ENCODE measurements at places on chromosomes 2 and 18.

DNA sequence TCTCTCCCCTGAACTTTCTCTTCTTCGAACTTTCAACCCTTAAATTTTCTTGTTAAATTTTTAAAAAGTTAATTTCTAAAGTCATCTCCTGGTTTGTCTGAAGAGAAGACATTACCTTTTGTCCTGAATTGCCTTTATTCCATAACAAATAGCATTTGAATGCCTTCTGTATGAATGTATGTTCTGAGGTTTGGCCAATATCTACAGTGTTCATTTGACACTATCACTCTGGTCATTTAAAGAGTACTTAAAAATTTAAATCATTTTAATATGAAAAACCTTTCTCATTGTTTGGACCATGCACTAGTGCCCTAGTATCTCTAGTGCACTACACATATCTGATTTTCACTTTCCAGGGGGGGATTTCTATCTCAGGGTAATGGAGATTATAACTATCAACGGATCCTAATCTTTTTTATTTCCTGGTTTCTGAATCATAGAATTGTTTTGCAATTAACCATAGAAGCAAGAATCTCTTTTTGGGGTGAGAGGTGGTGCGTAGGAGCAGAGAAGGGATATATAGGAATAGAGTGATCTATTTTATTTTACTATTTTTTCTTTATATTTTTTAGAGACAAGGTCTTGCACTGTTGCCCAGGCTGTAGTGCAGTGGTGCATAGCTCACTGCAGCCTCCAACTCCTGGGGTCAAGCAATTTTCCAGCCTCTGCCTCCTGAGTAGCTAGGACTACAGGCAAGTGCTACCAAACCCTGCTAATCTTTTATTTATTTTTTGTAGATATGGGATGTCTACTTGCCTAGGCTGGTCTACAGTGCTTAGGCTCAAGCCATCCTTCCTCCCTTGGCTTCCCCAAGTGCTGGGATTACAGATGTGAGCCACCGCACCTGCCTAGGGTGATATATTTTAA lies 25.5 kb downstream of the TANC1 start:
- no peak overlapping the region for H3K4me3 ChIP-seq
- no peak for DNase-seq
- no peaks in the 10 kb centered on the region for H3K27me3 ChIP-seq
- H3K36me3 ChIP-seq: peaks cover 43% of the 10 kb centered on the region

DNA sequence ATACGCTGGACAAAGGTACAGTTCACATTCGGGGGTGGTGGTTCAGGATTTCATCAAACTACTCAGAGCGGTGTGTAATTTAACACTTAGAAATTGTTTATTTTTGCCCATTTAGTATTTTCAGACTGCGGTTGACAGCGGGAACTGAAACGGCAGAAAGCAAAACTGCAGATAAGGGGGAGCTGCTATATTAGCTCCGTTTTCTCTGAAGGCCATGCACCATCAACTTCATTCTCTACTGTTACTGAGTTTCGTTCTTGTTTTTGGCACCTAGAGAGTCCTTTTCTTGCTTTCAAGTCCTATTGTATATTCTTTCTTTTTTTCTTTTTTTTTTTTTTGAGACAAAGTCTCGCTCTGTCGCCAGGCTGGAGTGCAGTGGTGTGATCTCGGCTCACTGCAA lies 121.5 kb upstream of the SP3 start:
- H3K27me3 ChIP-seq: no peaks in the 10 kb centered on the region
- H3K4me3 ChIP-seq: no peak overlapping the region
- H3K4me1 ChIP-seq: no peaks in the 10 kb centered on the region
- no peak overlapping the region for H3K27ac ChIP-seq

DNA sequence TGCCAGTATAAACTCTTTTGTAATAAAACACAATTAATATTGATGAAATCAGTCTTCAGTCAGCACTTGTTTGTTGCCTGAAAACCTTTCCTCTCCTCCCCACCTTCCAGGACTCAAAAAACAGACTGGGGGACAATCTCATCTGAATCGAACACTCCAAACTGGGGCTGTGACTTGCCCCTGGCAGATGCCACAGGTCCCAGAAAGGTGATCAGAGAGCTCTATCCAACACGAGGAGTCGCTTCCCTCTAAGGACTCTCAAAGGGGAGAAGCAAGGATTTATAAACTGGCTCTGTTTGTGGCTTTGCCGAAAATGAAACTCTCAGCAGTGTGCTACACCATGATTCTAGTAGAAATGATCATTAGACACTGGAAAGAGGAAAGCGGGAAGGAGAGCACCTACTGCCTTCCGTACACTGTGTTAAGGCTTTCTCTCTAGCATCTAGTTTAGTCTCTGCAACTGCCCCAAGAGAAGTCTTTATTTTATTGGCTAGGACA lies 199.2 kb downstream of the TGIF1 start:
- H3K27ac ChIP-seq: peak overlapping the region; percentile 93
- H3K4me1 ChIP-seq: peaks cover 41% of the 10 kb centered on the region
- DNase-seq: no peak
- H3K4me3 ChIP-seq: no peak overlapping the region
- no peaks in the 10 kb centered on the region for H3K36me3 ChIP-seq

DNA sequence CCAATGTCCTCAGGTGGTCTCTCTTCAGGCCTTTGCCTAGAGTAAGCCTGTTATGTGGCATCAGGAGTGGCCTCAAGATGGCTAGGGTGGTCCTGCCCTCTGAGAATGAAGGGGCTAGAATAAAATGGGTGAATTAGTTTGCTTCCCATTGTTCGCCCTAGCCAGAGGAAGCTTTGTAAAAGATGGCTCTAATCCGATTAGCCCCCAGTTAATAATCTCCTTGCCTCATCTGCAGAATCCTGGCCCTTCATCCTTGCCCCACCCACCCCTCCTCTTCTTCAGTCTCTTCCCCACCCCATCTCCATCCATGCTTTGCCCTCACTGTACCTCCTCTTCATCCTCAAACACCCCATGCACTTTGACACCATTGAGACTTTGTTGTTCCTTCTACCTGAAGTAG lies 57.4 kb upstream of the LGALSL start:
- no peak overlapping the region for H3K27ac ChIP-seq
- no peak for DNase-seq
- peaks cover 15% of the 10 kb centered on the region for H3K36me3 ChIP-seq
- H3K4me3 ChIP-seq: no peak overlapping the region

- no peak for DNase-seq
- H3K4me3 ChIP-seq: no peak overlapping the region
Measured at GRCh38 chr2:195407783-195408182, 249.2 kb upstream of the SLC39A10 start.

- H3K4me3 ChIP-seq: peak overlapping the region; percentile 78
- H3K27ac ChIP-seq: no peak overlapping the region
- peaks cover 4% of the 10 kb centered on the region for H3K36me3 ChIP-seq
Measured at GRCh38 chr2:74001781-74002504, 17.2 kb downstream of the TET3 start.

DNA sequence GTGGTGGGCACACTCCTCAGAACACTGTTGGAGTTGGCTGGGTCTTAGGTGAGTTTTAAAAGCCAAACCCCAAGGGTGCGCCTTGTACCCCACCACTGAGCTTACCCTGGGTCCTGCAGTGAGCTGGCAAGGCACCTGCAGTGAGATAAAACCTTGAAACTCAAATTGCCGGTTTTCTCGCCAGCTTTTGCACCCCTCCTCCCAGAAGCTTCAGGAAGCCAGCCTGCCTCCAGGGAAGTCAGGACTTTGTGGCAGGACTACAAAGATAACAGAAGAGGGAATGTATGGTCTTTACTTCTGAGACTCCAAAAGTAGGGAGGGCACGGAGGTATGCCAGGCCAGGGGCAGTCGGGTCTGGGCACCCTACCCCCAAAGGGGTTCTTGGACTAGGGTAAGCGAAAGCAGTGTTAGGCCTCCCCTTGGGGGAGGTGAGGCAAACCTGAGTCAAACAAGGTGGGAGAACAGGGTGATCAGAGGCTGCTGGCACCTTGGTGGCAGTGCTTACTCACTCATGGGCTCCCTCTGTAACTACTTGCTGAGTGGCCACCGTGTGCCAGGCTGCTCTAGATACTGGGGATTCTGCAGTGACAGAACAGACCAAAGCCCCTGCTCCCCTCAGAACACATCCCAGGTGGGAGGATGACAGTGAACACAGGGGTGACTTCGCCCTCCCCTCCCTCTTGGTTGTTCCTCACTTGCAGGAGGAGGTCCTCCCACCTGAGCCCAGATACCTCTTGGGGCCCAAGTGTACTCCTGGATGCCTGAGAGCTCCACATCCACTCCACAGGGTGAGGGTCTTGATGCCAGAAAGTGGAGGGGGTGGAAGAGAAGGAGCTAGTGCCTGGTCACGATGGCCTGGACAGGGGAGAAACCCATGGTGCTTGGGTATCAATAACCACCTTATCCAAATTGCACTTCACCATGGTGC lies 69.3 kb upstream of the RGPD5 start:
- H3K4me1 ChIP-seq: peaks cover 32% of the 10 kb centered on the region
- DNase-seq: no peak
- peaks cover 3% of the 10 kb centered on the region for H3K27me3 ChIP-seq
- no peaks in the 10 kb centered on the region for H3K36me3 ChIP-seq
- H3K27ac ChIP-seq: no peak overlapping the region

DNA sequence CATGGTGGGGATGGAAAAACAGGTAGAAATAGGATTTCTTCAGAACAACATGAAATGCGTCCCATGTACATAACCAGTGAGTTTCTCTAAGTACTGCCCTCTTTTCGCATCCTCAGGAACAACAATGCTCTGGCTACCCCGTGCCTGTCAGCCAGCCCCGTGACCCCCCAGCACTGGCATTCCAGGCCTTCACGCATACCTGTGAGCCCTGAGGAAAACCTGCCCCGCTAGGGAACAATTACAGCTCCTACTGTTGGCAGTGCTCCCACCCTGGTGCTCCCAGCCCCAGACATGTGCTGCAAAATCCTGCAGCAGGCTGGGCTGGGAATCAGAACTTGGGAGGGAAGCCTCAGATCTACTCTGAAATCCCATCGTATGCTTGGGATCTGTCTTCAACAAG lies 9.1 kb downstream of the SMAD7 start:
- H3K4me1 ChIP-seq: peaks cover 100% of the 10 kb centered on the region
- peaks cover 2% of the 10 kb centered on the region for H3K27me3 ChIP-seq
- no peak for DNase-seq
- peaks cover 25% of the 10 kb centered on the region for H3K36me3 ChIP-seq
- H3K4me3 ChIP-seq: peak overlapping the region; percentile 71
- peak overlapping the region; percentile 95 for H3K27ac ChIP-seq
